Ovary (tissue), 10 donors: ENCODE measurements at places on chromosomes 11 and 22. TPM values are rescaled to one million over a fixed set of nuclear protein-coding genes. Genes with fewer than 3 reads are reported as not detected.

GAS2 gene
- polyA plus RNA-seq: 0.76 TPM

- no peak for DNase-seq
These were observed 23.0 kb downstream of the LIMK2 start for GRCh38 chr22:31235081-31235480.

DNA sequence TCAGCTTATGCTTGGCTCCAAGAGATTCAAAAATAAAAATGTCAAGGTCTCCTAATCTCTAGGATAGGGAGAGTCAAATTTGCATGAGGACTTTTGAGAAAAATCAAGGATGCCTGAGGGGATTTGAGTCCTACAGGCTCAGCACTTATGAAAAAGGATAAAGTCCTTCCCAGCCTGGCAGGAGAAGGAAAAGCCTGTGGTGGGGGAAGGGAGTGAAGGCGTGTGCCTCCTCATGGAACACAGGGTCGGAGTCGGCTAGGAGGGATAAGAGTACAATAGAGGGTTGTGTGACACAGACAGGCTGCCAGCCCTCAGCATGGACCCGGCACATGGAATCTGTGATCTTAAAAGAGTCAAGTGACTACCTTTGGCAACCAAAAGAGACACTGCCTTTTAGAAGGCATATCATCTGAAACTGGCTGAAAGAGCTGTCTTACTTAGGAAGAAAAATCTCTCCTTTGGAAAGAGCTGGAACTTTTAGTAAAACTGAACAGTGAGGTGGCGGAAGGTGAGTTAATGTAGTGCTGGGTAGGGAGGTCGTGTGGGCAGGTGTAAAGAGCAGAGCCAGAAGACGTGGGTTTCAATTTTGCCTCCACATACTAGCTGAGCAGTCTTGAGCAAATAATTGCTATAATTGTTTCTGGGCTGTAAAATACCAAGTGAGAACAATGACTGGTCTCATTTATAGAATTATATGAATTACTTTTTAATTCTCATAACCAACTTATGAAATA is 58.8 kb upstream of the RDX start:
- DNase-seq: no peak

WT1 gene
- polyA plus RNA-seq: 28.2 TPM

DNA sequence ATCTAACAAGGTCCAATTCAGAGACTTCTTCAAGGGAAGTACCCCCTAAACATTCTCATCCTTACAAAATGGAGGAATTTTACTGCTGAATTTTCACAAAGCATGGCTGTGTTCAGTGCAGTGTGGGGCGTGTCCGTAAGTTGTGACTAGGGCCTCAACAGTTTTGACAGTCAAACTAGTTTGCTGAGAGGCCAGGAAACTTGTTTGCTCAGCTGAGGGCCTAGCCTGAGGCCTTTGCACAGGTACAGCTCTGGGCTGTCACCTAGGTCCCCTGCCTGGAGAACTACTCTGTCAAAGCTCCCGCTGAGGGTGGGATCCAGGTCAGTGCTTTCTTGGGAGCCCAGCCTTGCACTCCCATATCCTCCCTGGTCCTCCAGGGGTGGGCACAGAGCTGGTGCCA is 27.9 kb downstream of the TCP11L1 start:
- no peak for DNase-seq

DNA sequence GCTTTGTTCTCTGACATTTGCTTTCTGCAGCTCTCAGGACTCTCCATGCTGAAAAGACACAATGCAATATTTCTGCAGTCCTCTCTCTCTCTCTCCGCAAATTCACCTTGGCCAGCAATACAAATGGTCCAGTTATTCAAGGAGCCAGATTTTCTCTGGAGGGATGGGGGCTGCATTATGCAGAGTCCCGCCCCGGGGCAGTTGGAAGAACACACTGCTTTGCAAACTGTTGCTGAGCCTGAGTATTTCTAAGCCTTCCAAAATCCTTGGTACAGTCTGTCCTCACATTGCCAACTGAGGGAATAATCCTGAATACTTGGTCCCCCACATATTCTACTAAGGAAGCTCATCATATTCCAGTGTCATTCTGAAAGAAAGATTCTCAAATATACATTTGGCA is 94.3 kb upstream of the ZC3H12C start:
- DNase-seq: no peak

KCNQ1 gene
- 2.5 TPM for polyA plus RNA-seq

DNA sequence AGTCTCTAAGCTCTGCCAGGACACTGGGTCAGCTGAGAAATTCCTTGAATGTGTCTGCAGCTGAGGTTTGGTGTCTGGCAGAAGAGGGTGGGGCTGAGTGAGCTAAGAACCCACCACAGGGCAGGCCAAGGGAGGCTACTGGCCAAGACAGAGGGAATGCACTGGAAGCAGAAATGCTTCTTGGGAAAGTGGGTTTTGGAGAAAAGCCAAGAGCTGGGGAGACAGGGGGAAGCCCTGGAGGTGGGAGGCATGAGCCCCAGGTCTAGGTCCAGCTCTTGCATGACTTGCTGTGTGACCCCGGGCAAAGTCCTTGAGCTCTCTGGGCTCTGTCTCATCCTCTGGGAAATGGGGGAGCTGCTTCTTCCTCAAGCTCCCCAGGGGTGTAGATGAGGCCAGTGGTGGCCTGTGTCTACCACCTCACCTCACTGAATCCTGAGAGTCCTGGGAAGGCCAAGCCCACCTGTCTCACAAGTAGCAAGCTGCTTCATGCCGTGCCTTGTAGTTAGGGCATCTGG is 2.3 kb downstream of the MMP11 start:
- no peak for DNase-seq

DNA sequence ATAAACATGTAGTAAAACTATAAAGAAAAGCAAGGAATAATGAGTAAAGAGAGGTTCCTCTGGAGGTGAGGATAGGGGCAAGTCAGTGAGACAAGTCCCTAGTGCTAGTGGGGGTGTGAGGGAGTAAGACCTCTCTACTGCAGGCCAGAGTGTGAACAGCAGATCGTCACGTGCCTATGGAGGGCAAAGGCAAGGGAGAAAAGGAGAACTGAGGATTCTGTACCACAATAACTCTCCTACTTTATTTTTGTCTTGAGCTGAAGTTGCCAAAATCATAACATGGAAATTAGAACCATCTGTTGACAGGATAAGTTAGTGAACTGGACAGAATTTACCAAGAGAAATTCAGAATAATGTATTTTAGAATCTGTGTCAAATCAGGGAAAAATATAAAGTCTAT is 77.6 kb downstream of the ENTHD1 start:
- DNase-seq: no peak

DNA sequence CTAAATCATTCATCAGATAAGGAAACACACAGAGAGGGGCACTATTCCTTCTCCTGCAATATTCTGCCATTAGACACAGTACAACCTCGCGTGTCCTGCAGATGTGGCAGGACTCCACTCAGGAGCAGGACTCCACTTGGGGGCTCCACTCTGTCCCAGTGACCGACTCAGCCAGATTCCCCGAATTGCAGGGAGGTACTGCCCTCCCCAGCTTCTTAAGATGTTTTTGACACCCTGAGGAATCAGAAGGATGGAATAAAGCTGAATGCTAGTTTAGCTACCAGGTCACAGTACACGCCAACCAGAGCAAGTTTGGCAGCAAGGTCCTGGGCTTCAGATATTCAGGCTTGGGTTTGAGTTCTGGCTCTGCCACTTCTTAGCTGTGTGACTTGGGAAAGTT is 99.3 kb upstream of the USP47 start:
- DNase-seq: no peak

ANKRD42 gene
- 15.1 TPM for polyA plus RNA-seq

GRCh38 chr11:2139621-2140337 is 590 bp upstream of the IGF2 start:
- DNase-seq: no peak

GRCh38 chr11:131658952-131659351 is 288.5 kb downstream of the NTM start:
- no peak for DNase-seq

CHRNA10 gene
- 0.54 TPM for polyA plus RNA-seq

DNA sequence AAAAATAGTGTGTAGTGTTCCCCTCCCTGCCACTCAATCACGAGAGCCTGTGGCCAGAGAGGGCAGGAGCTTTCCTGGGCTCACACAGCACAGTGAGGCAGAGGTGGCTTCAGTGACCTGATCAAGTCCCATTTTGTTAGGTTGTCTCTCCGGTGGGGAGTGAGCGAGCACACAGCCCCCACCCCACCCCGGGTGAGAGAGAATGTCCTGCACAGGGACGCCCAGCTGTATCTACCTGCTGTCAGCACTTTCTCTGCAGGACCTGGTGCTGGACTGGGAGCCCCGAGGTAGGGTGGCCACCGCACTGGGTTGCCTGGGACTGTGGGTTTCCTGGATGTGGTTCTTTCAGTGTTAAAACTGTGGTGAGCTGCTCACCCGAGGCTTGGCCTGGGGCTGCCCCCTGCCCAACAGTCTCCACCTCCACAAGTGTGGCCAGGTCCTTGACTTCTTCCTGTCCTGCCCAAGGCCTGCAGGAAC is 6.1 kb downstream of the CAPN5 start:
- DNase-seq: no peak

GRCh38 chr22:29117799-29118477 is 45.1 kb downstream of the KREMEN1 start:
- DNase-seq: no peak

DNA sequence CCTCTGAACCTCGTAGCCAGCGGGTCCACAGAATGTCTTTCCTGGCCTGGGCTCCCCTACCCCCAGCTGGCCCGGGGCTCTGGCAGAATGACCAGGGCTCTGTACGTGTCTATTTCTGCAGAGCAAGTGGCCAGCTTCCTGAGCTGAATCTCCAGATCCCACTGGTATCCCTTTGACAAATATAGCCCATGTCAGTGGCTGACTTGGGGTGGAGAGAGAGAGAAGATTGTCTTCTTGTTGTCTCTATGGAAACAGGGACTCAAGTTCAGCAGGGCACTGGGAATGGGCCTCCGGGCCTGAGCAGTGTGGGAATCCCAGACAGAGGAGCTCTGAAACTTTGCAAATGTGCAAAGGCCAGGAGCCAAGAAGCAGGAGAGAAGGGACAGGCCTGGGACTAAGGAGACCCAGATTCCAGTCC is 33.9 kb downstream of the ANO1 start:
- no peak for DNase-seq

SEPTIN3 gene
- 0.12 TPM for polyA plus RNA-seq

- peak; percentile 71 for DNase-seq
These were observed 637 bp downstream of the DRD2 start for GRCh38 chr11:113474362-113475159.

PHETA2 gene
- 8.5 TPM for polyA plus RNA-seq

DNA sequence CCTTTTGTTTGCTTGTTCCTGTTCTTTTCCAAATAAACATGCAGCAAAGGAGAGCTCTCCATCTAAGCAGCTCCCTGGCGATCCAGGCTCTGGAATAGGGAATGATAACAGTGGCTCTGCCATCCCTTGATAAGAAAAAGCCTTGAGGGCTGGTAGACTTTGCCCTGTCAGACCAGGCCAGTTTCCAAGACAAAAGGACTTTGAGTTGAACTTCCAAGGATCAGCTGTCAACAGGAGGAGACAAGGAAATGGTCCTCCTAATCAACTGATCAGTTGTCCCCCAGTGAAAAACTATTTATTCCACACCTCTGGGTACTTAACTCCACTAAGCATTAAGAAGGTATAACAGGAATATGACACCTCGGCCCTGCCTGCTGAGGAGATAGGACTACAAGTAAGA is 127.8 kb downstream of the PARVA start:
- DNase-seq: no peak

MGAT3 gene
- polyA plus RNA-seq: 2.3 TPM

DNA sequence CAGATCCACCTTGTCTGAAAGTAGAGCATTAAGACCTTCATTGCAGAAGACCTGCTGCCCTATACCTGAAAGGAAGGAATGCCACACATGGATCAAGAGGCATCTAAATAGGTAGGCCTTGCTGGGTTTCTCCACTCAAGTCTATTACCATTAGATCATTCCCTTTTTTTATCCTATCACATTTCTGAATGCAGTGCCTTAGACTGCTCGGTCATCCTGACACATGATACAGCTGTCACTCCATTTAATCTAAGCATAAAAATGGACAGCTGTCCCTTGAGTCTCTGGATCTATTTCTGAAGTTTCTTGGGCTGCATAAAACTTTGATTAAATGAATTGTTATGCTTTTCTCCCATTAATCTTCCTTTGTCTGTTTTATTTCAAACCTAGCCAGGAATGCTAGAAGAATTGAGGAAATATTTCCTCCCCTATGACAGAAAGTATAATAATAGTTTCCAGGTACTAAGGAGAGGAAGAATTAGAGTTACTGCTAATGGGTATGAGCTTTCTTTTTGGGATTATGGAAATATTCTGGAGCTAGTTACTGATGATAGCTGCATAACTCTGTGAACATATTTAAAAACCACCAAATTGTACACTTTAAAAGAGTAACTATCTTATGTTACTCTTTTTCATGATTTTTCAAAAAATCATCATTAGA is 88.0 kb downstream of the DLG2 start:
- DNase-seq: no peak

PLEKHB1 gene
- polyA plus RNA-seq: 9.6 TPM

DNA sequence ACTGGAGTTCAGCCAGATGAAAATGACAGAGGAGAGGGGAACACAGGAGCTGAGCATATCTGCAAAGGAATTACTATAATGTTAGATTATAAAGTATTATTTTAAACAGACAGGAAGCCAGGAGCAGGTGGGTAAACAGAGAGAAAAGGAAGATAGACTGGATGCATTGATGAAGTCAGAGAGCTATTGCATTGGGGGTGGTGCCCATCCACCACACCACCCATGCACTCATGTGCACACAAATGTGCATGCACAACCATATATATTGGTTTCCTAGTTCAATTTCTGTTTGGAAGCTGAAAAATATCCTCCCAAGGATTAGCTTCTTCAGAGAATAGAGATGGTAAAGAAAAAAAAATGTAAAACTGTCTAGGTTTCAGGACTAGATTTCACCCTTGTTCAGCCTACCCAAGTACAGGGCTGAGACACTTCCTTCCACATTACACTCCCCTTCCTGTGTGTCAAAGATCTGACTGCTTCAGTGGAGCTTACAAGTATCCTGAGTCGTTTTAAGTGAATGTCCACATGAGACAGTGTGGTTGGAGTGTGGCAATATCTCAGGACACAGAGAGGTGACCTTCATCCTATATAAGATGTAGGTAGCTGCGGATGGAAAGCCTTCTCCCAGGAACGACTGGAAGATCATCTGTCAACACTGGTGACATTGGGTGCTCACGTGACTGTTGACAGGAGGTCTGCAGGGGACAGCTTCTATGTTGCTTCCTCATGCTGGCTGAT is 12.2 kb upstream of the SMPD1 start:
- DNase-seq: no peak

DNA sequence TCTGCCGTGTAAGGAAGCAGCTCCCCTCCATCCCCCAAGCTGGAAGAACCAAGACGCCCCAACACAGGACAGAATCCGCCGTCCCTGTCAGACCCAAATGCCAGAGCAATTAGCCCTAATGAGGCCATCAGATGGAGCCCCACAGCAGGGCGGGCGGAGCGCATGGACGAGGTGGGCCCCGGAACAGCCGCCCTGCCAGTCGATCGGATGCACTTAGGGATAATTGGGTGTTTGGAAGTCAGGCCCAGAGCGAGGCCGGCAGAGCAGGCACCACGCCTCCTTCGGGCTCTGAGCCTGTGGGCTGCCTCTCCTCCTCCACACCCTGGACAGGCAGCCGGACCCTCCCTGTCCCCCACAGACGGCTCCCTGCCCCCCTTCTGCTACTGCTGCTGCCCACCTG is 5.5 kb upstream of the TH start:
- no peak for DNase-seq
